Effector memory CD8-positive, alpha-beta T cell (primary cell): ENCODE measurements at places on chromosomes 7 and 10.

- no peak for DNase-seq
Observed at GRCh38 chr10:20984662-20985061, 87.6 kb upstream of the NEBL start.

DNA sequence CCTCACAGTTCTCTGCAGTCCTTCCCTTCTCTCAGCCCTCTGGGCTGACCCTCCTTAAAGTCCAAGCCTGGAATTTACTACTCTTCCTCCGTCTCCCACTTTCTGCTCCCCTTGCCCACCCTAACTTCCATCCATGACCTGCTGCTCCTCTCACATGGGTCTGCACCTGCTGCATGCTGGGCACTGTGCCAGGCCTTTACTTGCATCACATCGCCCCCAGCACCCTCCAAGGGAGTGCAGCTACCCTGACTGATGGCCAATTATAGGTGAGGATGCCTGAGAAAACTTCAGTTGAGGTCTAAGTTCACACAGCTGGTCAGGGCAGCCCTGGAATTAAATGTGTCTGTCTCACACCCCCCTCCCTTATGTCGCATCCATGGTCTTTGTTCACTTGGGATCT is 53.6 kb upstream of the ZPBP start:
- DNase-seq = no peak

GRCh38 chr7:1418505-1419309 is 40.6 kb downstream of the MICALL2 start:
- DNase-seq = no peak

DNA sequence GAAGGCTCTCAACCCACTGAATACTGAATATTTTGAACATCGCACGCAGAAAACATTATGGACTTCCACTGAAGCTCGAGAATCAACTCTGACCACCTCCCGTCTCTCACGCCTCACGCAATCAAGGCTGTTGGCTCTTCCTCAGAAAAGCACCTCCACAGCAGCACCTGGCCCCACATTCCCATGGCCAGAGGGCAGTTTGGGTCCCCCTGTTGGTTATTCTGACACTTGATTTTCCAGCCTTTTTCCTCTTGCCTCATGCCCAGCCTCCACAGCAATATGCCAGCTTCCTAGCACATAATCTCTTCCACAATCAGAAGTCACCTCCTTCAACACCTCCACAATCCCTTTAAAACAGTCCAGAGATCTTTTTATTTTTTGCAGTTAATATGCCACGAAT is 55.9 kb downstream of the SVOPL start:
- no peak for DNase-seq

DNA sequence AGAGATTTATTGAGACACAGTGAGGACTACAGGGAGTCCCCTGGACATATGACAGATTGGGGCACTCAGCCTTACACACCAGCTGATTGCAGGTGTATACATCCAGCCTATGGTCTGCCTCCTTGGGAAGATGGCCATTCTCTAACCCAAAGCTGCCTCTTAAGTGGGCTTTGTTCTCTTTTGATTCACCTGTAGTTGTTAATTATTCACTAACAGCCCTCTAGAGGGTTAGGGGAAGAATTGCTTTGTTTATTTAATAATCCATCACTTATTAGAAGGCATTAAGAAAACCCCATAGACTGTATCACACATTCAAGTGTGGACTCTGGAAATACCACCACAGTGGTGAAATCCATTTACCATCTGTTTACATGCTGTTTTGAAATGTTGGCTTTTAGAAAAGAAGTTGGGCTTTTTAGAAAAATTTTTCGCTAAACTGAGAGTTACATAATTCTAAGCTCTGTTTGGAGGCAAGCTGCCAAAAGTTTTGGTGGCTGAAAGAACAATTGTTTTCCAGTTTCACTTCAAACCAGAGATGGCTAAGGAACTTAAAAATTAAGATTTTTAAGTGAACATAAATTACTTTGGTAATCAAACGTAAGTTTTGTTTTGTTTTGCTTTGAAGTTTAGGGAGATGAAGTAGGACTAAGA is 379.1 kb downstream of the ADRA2A start:
- no peak for DNase-seq

GRCh38 chr10:27784272-27784671 is 38.7 kb upstream of the MKX start:
- no peak for DNase-seq

GRCh38 chr7:149753375-149754233 is 19.8 kb downstream of the ZNF467 start:
- DNase-seq = no peak

- no peak for DNase-seq
Observed at GRCh38 chr7:98217623-98218582, 6.7 kb downstream of the BHLHA15 start.

GRCh38 chr7:29116361-29117200 is 29.8 kb downstream of the CPVL start:
- DNase-seq = no peak

- no peak for DNase-seq
Observed at GRCh38 chr10:44619975-44620374, 235.1 kb upstream of the CXCL12 start.

- DNase-seq = no peak
Observed at GRCh38 chr7:76338298-76339084, 20.3 kb downstream of the YWHAG start.
